ENCODE measurements at places on chromosomes 4 and X.

GRCh38 chrX:9467146-9467545, 2.3 kb downstream of the TBL1X start:
- DNase-seq, result no peak

DNA sequence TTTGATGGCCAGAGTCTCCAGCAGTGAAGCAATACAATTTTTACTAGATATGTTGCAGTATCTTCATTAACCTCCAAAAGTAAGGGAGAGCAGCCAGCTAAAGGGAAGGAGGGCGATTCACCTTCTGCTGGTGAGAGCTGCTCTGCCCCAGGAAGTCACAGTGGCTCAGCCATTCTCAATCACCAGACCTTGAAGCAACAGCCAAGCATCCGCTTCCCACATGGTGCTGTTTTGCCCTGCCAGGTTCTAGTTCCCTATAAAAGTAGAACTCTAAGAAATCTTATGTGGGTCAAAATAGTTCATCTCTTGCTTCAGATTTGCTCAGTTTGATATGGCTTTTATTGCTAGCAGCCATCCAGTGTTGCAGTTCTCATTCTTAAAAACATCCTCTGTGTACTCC, 166.8 kb downstream of the STIM2 start:
- no peak for DNase-seq

DNA sequence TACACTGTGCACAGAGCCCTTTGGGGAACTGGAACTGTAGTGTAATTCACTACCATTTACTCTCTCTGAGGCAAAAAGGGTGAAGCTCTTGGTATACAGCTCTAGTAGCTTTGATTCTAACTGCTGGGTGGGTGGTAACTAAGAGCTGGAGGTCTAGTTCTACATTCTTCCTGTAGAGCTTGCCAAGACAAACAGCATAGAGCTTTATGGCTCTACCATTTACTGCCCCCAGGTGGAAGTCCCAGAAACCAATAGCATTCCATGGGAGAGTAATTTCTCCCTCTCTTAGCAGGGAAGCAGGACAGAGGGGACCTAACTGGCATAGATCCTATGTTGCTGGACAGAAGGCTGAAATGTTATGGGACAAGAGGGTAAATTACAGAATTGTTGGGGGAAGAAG, 26.7 kb downstream of the HDAC8 start:
- no peak for DNase-seq

- DNase-seq, result no peak
These were observed 161.8 kb downstream of the FAM47A start for GRCh38 chrX:33970028-33970967.

DNA sequence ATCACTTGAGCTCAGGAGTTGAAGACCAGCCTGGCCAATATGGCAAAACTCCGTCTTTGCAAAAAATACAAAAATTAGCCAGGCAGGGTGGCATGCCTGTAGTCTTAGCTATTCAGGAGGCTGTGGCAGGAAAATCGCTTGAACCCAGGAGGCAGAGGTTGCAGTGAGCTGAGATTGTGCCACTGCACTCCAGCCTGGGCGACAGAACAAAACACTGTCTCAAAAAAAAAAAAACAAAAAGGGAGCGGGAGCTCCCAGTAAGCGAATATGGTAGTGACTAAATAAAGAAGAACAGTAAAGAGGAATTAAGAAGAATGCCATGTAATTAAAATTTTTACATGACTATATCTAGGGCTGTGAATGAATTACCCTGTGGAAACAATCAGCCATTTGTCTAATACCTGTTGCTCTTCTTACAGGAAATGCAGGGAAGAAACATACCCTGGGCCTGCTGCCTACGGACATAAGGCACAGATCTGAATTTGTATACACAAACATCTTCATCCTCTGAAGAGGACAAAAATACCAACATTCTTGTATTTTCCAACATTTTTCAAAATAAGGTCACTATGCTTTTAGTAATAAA, 11.4 kb downstream of the WDFY3 start:
- DNase-seq, result no peak

Data from GM04504 (cell line).